GM18507 (cell line): ENCODE measurements at places on chromosomes 12 and 14.

DNA sequence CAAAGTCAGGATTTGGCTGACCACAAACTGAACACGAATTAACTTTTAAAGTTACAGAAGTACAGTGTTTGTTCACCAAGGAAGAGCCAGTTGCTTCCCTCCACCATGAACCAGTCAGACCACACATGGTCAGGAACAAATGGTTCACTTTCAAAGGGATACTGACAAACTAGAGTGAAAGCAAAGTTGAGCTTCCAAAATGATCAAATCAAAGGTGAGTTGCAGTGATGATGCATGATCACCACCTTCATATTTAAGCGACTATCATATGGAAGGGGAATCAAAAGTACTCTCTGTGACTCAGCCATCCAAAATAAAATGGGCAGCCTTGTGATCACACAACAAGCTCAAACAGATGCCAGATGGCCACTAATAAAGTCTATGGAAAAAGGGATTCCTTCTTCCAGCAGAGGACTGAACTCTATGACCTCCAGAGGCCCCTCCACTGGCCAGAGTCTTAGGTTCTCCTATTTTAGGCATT lies 13.1 kb downstream of the NT5DC3 start:
- no peak for DNase-seq

- no peak for DNase-seq
Observed at GRCh38 chr12:101777978-101778377, 38.7 kb upstream of the SYCP3 start.

DNA sequence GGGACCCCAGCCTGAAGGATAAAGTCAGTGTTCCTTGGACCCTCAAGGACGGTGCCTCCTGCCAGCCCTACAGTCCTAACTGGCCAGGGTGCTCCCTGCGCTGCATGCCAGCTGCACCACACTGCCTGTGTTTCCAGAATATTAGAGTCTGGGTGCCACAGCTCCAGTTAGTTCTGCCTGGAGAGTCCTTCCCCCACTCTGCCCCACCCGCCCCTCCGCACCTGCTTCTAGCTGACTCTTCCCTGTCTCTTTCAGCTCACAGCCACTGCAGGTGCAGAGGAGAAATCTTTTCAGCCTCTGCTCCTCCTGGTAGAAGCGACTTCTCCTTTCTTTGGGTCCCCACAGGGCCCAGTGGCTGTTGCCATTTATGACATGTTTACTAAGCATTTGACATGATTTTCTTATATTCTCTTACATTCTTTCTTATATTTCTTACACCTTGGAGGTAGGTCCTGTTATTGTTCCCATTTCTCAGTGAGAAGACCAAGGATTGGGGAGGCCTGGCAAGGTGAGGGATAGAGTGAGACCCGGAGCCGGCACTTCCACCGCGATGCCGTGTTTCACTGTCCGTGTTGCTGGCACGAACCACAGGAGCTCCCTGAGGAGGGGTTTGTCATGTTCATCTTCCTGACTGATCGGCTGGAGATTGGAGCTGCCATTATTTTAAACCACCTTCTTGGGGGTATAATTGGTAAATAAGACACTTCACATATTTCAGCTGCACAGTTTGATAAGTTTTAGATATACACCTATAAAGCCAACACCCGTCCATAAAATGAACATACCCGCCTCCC lies 29.4 kb downstream of the SYNE3 start:
- no peak for DNase-seq

DNA sequence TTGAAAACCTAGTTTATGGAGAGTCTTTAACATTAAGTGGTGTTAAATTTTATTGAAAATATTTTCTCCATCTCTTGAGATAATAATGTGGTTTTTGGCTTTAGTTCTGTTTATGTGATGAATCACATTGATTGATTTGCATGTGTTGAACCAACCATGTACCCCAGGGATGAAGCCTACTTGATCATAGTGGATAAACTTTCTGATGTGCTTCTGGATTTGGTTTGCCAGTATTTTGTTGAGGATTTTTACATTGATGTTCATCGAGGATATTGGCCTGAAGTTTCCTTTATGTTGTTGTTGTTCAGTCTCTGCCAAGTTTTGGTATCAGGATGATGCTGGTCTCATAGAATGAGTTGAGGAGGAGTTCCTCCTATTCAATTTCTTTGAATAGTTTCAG lies 222.6 kb downstream of the ADAMTS20 start:
- DNase-seq, result no peak

DNA sequence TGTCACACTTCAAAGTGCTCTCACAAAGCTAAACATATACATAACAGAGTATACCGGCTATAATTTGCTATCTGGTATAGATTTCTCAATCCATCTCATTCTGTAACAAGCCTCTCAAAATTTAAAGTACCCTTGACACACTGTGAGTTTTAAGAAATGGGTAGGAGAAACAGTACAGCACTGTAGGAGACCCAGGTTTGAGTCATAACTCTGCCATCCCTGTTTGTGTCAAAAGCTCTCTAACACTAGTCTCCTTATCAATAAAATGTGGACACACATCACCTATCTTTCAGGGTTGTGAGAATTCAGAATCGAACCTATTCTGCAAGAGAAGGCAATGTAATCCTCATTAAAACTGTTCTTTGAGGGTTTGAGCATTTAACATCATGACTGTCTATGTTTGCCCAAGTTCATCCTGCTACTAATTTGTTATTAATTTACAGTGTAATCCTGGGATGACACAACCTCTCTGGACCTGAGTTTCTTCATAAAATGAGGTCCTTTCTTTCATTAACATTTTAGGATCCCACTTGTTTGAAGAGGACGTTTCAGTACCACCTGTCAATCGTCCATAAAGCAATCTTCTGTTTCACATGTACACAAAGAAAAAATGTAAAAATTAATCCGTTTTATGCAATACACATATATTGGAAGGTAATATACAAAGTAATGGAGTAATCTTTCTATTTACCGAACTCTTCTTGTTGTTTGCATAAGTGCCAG lies 12.1 kb downstream of the SPTSSA start:
- no peak for DNase-seq

- no peak for DNase-seq
Observed at GRCh38 chr14:95163132-95163531, 5.8 kb upstream of the DICER1 start.

GRCh38 chr12:40287369-40287975 lies 62.7 kb downstream of the LRRK2 start:
- no peak for DNase-seq

DNA sequence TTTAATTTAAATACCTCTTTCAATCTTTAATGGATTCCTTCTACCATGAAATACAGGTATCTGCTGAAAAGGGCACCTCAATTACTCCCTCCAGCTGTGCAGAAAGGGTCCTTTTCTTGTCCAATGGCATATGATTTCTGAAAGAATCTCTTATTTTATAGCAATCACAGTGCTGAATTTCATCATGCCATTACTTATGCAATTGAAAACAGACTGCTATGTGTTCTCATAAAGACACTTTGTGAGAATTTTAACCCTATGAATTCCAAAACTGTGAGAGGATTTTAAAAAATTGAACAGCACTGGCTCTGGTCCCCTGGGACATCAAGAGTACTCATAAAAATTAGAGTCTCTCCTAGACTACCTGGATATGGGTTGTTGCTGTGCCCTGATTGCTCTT lies 45.9 kb upstream of the CNOT2 start:
- DNase-seq, result no peak

DNA sequence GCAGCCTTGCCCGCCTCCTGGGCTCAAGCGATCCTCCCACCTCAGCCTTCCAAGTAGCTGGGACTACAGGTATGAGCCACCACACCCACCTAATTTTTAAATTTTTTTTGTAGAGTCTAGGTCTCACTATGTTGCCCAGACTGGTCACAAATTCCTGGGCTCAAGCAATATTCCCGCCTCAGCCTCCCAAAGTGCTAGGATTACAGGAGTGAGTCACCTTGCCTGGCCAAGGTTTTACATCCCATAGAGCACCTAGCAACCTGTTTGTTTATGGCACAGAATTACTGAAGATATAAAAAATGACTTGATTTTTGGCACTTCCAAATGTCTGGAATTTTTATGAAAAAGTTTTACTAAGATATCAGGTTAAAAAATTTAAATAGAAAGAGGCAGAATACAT lies 16.5 kb downstream of the MYO1A start:
- no peak for DNase-seq

- DNase-seq, result no peak
Observed at GRCh38 chr12:124695861-124696260, 128.4 kb upstream of the NCOR2 start.

GRCh38 chr12:48812389-48812788 lies 5.9 kb upstream of the CACNB3 start:
- no peak for DNase-seq

DNA sequence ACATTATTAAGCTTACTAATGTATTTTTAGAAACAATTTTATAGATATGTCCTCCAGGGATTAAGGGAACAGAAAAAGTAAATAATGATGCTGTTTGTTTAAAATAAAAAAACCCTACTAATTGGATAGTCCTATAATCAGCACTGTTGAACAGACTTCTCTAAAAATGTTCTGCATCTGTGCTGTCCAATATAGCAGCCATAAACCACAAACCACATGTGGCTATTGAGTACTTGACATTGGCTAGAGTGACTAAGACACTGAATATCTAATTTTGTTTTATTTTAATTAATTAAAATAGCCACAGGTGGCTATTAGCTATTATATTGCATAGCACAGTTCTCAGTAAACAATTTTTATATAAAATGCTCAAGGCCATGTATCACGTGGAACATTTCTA lies 210.4 kb downstream of the DPY19L2 start:
- no peak for DNase-seq

DNA sequence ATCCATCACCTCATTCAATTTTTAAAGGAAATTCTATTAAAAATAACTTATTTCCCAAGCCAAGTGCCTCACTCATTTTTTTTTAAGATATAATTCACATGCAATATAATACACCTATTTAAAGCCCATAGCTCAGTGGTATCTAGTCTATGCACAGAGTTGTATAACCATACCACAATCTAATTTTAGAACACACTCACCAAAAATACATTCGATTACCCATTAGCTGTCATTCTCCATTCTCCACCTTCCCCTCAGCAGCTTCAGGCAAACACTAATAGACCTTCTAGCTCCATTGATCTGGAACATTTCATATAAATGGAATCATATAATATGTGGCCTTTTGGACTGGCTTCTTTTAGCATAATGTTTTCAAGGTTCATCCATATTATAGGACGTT lies 49.5 kb downstream of the CLMN start:
- DNase-seq, result no peak

DNA sequence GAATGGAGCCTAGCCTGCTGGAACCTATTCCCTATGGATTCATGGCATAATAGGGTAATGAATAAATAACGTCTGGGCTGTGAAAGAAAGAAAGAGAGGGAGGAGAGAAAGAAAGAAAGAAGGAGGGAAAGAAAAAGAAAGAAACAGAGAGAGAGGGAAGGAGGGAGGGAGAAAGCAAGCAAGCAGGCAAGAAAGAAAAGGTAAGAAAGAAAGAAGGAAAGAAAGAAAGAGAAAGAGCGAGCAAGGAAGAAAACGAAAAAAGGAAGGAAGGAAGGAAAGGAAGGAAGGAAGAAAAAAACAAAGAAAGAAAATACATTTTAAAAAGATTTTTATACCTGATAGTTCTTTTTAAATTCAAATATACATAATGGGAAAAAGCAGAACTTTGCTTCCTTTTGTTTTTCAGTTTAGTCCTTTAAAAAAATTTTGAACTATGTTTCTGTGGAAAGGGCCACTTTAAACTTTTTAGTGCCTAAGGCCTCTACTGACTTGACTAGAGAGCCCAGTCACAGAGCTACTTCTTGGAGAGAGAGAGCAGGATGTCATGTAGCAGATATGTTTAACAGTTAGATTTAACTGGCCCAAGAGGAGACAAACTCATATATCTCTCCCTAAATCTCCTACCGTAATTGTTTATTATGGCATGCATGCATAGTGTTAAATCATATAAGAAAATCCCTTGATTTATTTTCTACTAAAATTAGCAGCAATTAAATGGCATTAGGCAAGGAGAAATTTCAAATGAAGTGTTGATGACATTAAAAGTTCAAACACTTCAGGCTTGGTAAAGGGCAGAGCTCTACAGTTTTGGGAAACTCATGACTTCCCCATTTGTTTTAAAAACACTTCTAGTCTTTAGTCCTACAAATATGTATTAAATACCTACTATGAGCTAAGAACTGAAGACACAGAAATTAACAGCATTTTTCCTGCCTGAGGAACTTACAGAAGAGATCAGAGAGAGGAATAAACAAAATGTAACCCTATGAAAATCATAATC lies 305.5 kb downstream of the BCAT1 start:
- DNase-seq, result no peak

GRCh38 chr14:49594347-49595091 lies 4.2 kb upstream of the LRR1 start:
- DNase-seq, result no peak

DNA sequence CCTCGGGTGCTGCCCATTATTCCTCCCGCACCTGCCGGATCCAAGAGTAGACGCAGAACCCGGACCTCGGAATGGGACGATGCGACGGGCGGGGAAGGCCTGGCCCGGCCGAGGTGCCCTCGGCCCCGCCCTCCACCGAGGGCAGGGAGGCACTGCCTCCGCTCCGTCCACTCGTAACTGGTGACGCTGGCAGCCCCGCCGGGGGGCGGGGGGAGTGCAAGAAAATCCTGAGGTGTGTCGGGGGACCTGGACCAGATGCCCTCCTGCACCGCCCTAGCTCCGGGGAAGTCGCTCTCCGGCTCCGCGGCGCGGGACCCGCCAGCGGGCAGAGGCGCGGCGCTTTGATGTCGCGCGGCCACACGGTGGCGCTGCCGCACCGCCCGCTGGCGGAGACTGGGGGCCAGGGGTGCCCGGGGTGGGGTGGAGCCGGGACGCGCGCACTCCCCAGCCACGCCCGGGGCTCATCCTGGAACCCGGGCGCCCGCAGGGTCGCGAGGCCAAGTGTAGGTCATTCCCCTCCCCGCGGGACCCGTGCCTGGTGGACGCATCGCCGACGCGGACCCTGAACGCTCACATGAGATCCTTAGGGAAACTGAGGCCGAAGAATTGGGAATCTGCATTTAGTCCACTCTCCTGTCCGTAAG lies 202.8 kb downstream of the TTC8 start:
- peak; percentile 76 for DNase-seq

- no peak for DNase-seq
Observed at GRCh38 chr12:89521364-89522223, 3.0 kb downstream of the GALNT4 start.

- DNase-seq, result no peak
Observed at GRCh38 chr12:96205908-96206307, 11.7 kb downstream of the ELK3 start.

- DNase-seq, result no peak
Observed at GRCh38 chr14:69298131-69299071, 38.4 kb downstream of the GALNT16 start.

GRCh38 chr14:28608851-28609828 lies 157.4 kb upstream of the FOXG1 start:
- DNase-seq, result no peak

GRCh38 chr14:94598816-94599655 lies 13.2 kb upstream of the SERPINA3 start:
- DNase-seq, result no peak

GRCh38 chr12:54006559-54007220 lies 2.1 kb upstream of the HOXC8 start:
- no peak for DNase-seq

DNA sequence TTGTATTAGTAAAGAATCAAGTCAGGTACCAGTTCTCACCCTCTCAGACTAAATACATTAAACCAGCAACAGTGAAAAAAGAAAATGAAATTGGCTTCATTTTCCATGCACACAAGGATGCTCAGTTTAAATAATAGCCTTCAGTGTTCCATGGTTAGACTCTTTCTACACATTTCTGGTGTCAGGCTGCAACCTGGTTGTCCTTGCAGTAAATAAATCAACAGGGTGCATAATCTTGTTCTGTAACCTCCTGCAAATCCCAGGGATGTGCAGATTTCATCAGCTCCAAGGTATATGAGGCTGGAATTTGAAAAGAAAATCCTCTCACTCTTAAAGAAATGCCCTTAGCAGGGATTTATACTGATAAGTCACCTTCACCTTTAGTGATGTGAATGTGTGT lies 46.7 kb upstream of the BTG1 start:
- DNase-seq, result no peak
